ENCODE measurements at places on chromosomes 5 and 9.

- no peak for DNase-seq
These were observed 83.6 kb downstream of the ARHGEF28 start for GRCh38 chr5:73709536-73710129.

DNA sequence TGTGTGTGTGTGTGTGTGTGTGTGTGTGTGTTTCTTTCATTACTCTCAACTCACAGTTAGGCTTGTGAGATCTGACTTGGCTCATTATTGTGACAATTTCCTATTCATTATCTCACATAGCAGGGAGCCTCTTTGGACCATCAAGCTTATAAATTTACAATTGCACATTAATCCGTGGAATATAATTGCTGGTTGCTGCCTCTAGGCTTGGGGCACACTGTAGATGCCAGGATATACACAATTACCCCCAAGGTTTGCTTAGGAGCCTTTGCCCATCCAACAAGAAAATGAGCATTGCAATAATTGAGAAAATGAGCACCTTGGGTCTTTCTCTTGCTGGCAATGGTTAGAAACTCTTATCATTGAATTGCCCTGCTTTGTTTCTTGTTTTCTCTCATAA lies 161.6 kb upstream of the DMRTA1 start:
- no peak for DNase-seq

- DNase-seq = no peak
These were observed 92.9 kb downstream of the GLDC start for GRCh38 chr9:6552498-6553121.

DNA sequence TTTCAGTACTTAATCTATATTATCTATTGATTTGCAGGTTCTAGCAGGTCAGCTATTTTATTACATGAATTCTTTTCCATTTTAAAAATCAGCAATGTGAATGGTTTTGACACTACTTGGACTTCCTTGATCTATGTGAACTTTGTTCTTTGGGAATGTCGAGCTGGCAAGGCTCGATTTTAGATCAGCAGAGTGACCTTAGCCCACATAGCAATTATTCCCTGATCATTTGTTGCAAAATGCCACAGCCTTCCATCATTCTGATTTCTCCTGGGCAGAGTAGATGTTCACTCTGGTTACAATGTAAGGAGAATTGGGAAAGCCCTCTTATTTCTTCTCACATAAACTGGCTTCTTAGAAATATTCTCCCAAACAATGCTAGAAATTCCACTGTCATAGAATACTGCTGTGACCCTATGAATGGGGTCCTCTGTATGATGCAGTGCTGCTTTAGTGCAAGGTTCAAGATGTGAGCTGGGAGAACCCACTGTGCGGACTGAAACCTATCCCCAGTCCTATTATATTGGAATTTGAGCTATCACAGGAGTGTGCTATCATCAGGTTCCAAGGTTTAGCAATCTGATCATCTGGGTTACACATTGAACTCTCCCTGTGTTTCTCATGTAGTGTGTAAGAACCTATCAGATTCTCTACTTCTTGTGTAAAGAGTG lies 15.7 kb upstream of the GDA start:
- no peak for DNase-seq

DNA sequence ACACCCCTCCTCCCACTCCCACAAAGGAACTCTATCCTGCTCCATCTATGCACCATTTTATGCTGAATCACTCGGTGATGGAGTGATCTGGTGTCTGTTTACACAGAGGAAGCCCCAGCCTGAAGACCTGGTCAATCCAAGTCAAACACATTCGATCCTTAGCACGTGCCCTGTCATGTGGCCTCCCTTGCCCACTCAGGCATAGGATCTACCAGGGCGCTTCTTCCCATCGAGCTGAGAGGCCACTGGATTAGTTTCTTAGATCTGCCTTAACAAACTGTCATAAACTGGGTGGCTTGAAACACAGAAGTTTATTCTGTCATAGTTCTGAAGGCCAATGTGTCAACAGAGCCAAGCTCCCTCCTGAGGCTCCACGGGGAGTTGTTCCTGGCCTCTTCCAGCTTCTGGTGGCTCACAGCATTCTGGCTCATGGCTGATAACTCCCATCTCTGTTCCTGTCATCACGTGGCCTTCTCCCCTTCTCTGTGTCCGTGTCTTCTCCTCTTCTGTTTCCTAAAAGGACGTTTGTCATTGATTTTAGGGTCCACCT lies 34.2 kb downstream of the FOXI1 start:
- DNase-seq = no peak

- DNase-seq = no peak
These were observed 22.5 kb downstream of the FXN start for GRCh38 chr9:69058101-69058500.

DNA sequence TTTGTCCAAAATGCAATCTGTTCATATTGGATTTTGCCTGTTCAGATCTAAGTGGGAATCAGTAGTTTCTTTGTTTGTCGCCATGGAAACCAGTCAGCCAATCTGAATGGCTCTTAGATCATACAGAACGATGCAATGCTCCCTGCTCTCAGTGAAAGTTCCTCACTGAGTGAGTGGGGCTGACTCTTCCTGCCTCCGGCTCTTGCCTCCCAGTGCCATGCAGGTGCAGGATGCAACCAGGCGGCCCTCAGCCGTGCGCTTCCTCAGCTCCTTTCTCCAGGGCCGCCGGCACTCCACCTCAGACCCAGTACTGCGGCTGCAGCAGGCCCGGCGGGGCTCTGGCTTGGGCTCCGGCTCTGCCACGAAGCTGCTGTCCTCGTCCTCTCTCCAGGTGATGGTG lies at the start of gene PTPDC1:
Gene PTPDC1, plus strand, starts transcription at position 151 of the 400 bp plus-strand sequence. Its CDS starts 67 bp downstream, at position 218.
- DNase-seq = no peak

DNA sequence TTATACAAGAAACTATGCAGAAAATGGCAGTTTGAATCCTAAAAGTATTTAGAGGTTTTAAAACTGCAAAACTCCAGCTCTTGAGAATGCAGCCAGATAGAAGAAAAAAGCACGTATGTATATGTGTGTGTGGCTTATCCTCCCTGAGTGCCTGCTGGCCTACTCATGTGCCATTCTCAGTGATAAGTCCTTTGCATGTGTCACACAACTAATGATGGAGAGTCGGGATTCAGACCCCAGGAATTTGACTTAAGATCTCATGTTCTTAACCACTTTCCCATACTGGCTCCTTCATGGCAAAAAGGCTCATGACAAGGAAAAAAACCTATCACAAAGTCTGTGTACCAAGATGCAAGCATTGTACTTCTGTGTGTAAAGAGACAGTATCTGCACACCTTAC lies 26.6 kb downstream of the SMARCA2 start:
- DNase-seq = no peak

DNA sequence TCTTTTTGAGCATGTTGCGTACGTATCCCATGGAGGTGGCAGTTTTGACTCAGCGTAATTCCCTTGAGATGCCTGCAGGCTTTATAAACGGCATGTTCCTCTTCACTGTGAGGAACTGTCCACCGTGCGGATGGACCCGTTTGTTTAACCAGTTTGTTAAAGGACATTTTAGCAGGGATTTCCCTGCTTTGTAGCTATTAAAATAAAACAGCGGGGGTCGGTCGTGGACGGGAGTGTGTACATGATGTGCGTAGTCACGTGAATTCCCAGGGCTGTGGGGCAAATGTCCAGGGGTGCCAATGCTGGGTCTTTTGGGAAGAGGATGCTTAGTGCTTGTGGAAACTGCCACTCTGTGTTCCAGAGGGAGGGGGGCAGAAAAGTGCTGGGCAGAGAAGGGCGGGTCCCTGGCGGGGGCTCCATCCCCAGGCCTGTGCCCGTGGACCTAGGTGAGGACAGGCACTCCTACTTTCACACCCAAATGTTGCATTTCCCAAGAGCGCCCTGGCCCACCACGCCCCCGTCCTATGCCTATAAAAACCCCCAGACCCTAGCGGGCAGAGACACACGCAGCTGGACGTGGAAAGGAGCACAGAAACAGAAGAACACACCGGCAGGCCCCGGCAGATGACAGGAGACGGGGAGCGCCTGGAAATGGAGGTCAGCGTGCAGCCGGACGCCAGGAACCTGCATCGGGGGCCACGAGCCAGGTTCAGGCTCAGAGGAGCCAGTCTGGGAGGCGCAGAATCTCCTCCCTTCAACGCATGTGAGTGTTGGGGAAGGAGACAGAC lies 4.0 kb upstream of the TERT start:
- DNase-seq = no peak

DNA sequence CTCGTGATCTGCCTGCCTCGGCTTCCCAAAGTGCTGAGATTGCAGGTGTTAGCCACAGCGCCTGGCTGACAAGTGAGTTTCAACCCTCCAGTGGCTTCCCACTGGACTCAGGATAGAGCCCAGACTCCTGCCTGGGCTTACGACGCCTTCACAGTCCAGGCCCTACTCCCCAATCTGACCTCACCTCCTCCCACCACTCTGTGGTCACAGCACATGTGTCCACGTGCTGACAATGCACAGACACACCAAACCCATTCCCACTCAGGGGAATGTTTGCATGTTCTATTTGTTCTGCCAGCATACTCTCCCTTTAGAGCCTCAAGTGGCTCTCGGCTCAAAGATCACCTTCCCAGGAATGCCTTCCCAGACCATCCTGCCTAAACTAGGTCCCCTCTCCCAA lies 31.1 kb upstream of the TRIM14 start:
- DNase-seq = no peak

DNA sequence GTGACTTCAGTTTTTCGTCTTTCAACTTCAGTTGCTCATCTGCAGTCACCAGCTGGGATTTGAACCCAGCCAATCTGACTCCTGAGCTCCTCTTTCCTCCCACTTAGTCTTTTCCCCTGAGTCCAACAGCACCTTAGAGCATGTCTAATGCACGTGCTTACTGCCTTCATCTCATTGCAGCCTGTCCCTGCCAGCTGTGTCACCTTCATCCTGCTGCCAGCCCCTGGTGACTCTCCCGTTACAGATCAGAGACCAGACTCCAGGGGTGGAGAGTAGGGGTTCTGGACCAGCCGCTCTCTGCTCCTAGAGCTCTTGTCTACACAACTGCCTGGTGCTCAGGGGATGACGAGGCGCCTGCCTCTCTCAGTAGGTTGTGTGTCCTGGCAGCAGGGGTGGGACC lies 132.9 kb upstream of the LMX1B start:
- no peak for DNase-seq

DNA sequence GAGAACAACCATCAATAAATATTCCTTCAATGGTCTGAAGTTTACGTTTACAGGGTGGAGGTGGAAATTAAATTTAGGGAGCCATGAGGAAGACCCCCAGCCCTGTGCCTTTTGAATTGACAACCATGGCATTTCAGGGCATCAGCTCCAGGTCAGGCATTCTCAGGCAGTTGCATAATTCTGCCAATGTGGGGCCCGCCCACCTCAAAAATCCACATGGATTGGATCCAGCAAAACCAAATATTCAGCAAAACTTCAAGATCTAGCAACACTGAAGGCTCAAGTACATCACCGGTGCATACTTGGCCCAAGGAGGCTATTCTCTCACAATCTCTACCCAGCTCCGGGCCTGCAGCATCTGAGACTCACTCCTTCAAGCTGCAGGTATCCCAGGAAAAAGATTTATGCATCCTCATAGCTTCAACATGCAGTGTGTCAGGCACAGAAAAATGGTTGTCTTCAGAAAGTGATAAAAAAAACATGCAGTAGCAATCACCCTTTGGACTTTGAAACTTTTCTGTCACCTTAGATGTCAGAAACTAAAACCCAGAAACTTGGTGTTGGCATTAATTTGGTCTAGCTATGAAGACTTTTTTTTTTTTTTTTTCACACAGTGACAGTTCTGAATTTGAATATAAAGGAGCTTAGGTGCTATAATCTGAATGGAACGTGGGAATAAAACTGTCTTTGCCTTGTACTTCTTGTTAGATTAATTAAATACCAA lies 21.4 kb upstream of the ANXA2R start:
- DNase-seq = no peak

GRCh38 chr5:164233791-164234190 lies 728.4 kb downstream of the MAT2B start:
- DNase-seq = no peak

DNA sequence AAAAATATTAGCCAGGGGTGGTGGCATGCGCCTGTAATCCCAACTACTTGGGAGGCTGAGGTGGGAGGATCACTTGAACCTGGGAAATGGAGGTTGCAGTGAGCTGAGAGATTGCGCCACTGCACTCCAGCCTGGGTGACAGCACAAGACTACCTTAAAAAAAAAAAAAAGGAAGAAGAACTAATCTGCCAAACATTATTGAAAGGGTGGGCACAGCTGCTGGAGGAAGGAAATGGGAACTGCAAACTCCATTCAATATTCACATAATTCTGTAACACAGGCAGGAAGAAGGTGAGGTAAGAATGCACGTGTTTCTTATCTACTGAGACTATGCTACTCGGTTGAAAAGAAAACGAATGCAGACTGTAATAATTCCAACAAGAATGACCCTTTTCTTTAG lies 121.1 kb upstream of the GNA14 start:
- DNase-seq = no peak

DNA sequence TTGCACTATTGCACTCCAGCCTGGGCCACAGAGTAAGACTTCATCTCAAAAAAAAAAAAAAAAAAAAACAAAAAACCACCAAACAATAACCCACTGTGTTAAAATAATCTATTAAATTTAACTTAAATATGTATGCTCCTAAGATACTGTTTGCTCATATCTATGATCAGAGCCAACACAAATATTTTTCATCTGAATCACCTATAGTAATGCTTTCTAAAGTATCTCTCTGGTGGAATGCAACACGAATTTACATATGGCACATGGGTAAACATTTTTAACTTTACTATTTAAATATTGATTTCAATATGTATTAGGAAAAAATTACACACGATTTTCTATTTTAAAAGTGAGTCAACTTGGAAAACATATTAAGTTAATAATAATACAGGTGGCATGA lies 196.4 kb downstream of the RFX3 start:
- no peak for DNase-seq

DNA sequence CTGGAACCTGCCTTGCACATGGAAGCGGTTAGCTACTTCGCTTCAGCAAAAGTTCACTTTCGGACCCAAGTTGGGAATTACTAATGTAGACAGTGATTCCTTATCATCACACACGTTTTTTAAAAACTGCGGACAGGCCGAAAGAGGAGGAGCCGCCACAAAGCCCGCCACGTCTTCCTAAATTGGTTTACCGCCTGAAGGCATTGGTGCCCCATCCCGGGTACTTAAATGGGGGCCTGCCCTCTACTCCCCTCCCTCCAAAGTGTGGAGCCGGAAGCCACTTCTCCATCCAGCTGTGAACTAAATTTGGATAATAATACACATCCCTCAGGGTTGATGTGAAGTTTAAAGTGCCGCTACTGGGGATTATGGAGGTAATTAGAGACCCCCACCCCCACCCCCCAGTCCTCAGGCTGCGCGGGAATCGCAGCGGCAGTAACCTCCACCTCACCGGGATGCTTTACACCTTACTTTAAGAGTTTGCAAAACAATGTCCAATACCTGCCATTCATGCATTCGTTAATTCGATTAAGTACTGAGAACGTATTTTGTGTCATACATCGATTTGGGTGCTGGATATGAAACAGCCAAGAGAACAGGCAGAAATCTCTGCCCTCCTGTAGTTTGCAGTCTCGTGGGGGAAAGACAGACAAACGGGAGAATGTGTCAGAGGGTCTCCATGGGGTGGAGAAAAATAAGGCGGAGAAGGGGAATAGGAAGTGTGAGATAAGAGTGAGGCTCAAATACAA lies 937 bp upstream of the MACROH2A1 start:
- no peak for DNase-seq

GRCh38 chr5:14267991-14268708 lies 125.0 kb downstream of the TRIO start:
- DNase-seq = no peak

- DNase-seq = peak; percentile 2
These were observed 280.4 kb downstream of the MEF2C start for GRCh38 chr5:88602584-88602983.

GRCh38 chr9:21590058-21590996 lies 108.2 kb upstream of the IFNE start:
- DNase-seq = no peak

GRCh38 chr5:179432547-179432946 lies 87.3 kb upstream of the ADAMTS2 start:
- no peak for DNase-seq
